ENCODE measurements at places on chromosomes 3 and 15.

DNA sequence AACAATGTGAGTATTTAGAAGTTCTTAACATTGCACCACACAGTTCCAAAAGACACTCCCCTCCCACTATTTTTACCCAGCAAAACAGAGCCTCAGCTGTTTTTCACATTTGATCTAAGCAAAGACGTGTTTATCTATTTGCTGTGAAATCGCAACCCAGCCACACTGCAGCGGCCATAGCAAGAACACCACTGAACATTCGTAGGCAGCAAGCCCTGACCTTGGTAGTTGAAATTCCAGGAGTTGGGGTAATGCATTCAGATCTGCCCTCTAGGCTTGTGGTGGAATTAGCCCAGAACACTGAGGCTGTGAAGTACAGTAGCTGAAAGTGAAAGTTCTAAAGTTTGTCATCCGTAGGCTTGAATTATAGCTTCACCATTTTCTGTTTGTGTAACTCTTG, 17.1 kb upstream of the SLC24A5 start:
- no peak for DNase-seq

DNA sequence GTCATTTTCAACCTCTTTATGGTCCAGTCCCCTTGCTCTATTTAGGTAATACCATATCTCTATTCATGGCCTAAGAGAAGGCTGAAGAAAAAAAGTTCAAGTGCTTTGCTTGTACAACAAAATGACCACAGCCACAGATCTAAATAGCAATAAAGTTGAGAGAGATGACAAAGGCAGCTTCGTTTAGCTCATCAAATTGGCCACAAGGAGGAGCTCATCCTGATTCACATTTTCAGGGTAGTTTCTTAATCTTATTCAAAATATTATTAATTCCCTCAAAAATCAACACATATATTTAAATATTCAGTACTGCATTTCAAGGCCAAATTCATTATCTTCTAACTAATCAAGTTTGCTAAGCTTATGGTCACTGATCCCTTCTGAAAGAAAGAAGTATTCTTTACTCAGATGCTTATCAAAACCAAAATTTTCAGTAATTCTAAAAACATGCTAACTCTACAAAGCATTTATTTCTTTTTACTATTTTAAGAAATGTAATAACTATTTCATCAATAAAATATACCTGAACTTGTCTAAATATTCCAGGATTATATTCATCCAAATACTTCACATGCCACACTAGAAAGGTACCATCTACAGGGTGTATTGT, 85.5 kb downstream of the DMXL2 start:
- DNase-seq: no peak

DNA sequence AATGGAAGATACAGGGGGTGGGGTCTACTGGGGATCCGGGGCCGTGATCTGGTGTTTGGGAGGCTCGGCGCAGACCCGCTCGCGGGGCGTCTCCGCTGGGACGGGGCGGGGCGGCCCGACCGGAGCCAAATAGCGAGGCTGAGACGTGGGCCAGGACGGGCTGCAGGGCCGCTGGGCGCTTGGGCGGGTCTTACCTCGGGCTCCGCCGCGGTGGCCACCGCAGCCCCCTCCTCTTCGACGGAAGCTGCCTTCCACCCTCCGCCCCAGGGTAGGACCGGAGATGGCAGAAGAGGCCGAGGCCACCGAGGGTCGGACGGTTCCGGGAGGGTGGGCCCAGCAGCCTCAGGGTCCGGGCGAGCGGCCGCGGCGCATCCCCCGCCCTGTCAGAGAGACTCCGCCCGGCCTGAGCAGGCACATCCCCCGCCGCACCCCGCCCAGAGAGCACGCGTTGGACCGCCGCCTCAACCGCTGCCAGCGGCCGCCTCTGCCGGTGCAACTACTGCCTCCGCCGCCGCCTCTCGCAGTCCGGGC, 399 bp downstream of the MYO9A start:
- peak; percentile 59 for DNase-seq

DNA sequence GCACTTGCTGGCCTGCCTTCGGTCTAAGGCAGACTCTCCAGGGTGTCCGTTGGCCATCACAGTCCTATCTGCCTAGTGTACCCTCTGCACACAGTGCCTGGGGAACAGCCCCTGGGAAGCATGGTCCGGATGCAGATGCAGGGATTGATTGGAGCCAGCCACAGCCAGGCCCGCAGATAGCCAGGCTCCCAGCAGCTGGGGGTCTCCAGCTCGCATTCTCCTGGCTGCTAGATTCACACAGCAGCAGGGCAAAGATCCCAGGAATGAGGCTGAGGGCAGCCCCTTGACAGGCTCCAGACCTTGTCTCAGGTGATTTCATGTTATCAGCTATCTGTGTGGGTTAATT, 41.4 kb downstream of the IRAK2 start:
- DNase-seq: no peak

DNA sequence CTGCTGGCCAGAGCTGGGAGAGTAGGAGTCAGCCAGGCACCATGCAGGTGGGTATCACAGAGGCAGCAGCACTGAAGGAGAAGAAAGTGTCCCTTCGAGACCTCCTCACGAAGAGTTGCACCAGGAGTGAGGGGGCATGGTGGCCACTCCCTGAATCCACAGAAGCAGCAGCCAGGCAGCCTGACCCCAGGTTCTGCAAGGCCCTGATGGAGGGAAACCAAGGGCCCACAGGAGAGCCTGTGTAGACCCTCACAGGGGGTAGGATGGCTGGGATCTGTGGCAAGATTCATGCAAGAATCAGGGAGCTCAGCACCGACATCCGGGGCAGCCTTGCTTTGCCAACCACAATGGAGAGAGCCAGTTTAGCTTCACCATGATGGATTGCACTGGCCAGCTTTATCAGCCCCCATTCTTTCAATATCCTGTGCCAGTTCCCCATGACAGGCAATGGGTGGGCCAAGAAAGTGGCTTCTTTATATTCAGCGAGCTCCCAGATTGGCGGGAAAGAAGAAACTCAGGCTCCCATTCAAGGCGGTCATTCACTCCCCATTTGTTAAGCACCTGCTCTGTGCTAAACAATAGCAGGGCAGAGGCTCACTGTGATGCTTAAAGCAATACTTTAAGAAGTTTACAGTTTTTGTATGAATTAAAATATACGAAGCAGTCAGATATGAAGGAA, 33.5 kb upstream of the TBC1D21 start:
- DNase-seq: no peak

GRCh38 chr3:13316603-13317002, 103.5 kb downstream of the NUP210 start:
- DNase-seq: no peak

- DNase-seq: no peak
Measured at GRCh38 chr3:60281970-60282369, 969.3 kb downstream of the FHIT start.

GRCh38 chr3:143825513-143825912, 22.8 kb downstream of the SLC9A9 start:
- no peak for DNase-seq

- no peak for DNase-seq
Measured at GRCh38 chr3:84965141-84965540, 6.4 kb downstream of the CADM2 start.

DNA sequence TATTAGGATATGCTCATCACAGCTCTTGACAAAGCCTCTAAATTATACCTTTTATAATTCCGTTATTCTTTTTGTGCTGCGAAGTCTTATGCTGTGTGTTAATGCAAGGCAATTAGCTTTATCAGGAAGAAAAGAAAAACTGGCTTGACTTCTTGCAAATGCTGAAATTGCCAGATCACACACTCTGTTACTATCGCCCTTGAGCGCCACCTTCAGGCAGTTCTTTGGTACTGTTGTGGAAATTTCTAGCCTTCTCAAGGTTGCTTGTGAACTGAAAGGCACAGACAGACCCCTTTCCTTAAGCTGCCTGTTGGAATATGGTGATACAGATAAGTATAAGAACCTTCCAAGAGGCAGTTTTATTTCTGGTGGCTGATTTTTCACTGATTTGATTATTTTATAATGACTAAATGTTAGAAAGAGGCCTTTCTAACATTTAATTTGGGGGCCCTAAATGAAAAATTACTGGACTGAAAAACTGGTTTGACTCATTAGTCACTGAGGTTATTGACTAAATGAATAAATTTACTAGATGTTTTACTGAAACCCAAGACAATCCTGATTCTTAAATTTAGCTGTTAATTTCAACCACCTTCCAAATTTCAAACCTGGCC, 126.2 kb upstream of the RASGRP1 start:
- DNase-seq: peak; percentile 88

DNA sequence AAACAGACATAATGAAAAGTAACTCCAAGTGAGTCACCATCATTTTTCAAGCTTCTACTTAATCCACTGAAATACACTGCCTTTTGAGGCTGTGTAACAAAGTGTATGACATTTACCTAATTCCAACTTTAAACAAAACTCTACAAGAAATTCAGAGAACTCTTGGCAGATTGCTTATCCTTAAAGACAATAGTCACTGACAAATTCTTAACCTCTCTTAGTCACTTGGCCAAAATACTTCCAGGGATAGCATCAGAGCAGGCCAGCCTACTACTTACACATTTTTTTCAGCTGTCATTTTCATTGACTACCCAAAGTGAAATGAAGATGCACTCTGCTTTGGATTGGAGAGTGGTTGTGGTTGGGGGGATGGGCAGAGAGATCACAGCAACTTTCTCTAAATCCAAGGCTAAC, 3.6 kb downstream of the WWTR1 start:
- no peak for DNase-seq

- DNase-seq: no peak
Measured at GRCh38 chr3:90062631-90063200, 955.3 kb downstream of the EPHA3 start.

- no peak for DNase-seq
Measured at GRCh38 chr3:120438216-120438615, 12.6 kb downstream of the FSTL1 start.

- DNase-seq: no peak
Measured at GRCh38 chr3:41364736-41365135, 165.4 kb downstream of the CTNNB1 start.

DNA sequence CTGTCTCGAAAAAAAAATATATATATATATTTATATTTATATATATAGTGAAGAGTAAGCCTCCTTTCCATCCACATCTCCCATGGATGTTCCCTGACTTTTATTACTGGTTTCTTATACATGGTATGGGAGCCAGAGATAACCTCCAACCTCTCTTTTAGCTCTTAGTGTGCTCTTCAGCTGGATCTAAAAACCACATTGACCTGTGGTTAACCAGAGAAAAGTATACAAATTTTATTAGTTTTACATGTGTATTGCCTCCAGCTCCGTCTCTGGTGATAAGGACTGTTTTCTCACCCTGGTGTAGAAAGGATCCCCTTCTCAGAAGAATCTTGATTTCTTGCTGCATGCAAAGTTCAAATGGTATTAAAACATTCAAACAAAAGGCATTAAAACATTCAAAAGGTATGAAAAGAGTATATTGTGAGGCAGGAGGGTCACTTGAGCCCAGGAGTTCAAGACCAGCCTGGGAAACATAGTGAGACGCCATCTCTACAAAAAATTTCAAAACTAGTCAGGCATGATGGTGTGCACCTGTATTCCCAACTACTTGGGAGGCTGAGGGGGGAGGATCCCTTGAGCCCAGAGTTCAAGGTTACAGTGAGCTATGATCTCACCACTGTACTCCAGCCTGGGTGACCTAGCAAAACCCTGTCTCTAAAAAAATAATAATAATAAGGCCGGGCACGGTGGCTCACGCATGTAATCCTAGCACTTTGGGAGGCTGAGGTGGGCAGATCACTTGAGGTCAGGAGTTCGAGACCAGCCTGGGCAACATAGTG, 13.5 kb upstream of the TTBK2 start:
- DNase-seq: no peak

DNA sequence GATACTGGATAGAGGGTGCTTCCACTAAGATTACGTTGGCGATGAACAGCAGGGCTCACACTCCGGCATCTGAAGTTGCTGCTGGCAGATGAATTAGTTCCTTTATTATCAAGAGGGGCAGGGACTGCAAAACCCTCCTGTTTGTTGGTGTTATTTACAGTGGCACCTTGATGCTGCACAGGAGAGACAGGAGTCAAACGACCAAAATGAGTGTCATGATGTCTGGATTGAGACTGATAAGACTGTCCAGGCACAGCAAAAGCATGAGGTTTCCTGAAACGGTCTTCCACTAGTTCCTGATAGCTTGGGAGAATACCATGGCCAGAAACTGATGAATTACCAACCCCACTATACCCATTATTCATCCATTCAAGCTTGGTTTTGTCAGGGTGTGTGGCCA, 100.8 kb upstream of the NEDD4 start:
- no peak for DNase-seq

GRCh38 chr15:64586984-64587383, 126.6 kb downstream of the ZNF609 start:
- DNase-seq: no peak

DNA sequence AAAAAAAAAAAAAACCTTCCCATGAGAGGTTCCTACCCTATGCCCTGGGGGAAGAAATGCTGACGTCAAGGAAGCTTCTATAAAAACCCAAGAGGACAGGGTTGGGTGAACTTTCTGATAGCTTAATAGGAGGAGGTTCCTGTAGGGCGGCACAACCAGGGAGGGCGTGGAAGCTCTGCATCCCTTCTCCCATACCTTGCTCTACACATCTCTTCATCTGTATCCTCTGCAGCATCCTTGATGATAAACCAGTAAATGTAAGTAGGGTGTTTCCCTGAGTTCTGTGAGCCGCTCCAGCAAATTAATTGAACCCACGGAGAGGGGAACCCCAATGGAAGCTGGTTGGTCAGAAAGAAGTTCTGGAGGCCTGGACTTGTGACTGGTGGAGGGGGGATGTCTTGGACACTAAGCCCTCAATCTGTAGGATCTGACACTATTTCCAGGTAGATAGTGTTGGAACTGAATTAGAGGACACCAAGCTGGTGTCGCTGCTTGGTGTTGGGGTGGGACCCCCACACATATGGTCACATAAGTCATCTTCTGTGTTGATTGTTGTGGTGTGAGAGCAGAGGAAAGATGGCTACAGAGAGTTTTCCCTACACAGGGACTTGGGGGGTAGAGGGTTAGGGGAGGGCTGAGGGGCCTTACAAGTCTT, 91.5 kb downstream of the ST6GAL1 start:
- DNase-seq: peak; percentile 67

- peak; percentile 10 for DNase-seq
Measured at GRCh38 chr3:52247409-52248164, 2.0 kb downstream of the PPM1M start.

- no peak for DNase-seq
Measured at GRCh38 chr15:60351066-60351465, 46.7 kb downstream of the ANXA2 start.
